ENCODE measurements at places on chromosomes 11 and 22. TPM values are rescaled to one million over a fixed set of nuclear protein-coding genes. Genes with fewer than 3 reads are reported as not detected.

Gene IGSF9B
- 2.2 TPM for total RNA-seq

Gene TMEM191B
- total RNA-seq = 3.7 TPM

Gene ANO1
- 2.3 TPM for total RNA-seq

Gene IFITM10
- 18.0 TPM for total RNA-seq

Gene OR52A5
- total RNA-seq = not detected

Gene NRGN
- 5.7 TPM for total RNA-seq

Gene OR4A16
- total RNA-seq = not detected

Gene RIMBP3C
- 0.90 TPM for total RNA-seq

Gene ANGPTL5
- not detected for total RNA-seq

Gene MRPL40
- total RNA-seq = 36.3 TPM

Gene MS4A8
- not detected for total RNA-seq

Gene ANKRD49
- 15.4 TPM for total RNA-seq

Gene TSSC4
- total RNA-seq = 132 TPM

Gene ST14
- total RNA-seq = 1.8 TPM

Gene OR10A5
- total RNA-seq = not detected

Gene PLA2G6
- total RNA-seq = 16.2 TPM

Gene GTSE1
- total RNA-seq = 36.2 TPM

Gene GGTLC2
- not detected for total RNA-seq

Gene ME3
- 35.3 TPM for total RNA-seq

Gene CASP12
- not detected for total RNA-seq

Gene RIC3
- 4.2 TPM for total RNA-seq

All from Panc1 (cell line).